ENCODE measurements at places on chromosomes 2 and 18.

DNA sequence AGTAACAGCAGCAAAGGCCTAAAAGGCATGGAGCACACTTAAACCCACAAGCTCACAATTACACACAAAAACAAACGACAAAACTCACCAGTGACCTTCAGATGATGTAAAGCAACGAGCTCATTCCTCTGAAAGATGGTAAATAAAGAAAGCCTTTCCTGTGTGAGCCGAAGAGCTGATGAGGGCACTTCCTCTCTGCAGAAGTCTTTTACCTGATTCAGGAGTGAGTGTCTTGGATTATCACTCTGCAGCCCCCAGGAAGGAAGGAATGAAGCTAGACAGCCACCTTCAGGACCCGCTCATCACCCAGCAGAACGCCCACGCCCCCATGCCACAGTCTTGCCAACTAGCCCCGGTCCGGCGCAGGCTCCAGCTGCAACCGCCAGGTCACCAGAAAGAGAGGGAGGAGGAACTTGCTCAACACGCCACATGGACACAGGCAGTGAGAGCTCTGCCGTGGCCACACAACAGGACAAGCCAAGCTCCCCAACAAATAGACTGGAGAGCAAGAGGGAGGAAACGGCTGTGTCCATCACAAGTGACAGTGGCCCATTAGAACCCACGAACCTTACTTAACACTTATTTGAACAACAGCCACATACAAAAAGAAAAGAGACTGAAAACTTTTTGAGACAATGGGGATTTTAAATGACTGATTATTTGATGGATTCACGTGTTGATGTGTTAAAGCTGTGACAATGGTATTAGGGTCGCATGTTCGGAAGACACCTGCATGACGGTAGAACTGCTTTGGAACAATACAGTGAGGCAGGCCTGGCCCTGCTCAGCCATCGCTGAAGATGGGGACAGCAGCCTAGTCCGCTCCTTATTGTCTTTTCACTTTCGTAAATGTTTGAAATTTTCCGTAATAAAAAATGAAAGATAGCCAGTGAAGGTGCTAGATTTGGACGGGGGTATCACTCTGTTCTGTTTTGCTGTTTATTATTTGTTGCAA is 127.3 kb downstream of the HDAC4 start:
- no peak for ATAC-seq

GRCh38 chr2:212311807-212312404 is 226.7 kb downstream of the ERBB4 start:
- ATAC-seq: no peak

DNA sequence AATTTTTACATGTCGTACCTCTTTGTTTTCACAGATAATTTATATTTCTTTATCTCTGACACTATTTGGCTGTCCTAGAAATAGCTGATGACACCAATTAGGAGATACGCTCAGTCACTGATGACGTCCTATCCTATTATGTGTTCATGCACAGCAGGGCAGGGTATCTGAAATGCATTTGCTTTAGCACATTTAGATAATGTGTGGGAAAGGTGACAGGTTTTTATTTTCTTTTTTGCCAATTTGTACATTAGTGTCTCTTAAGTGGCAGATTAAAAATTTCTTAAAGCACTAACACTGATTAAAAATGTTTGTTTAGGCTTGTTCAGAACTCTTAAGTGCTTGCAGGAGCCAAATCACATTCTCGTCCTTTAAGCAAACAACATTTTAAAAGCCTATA is 39.7 kb downstream of the CDC42EP3 start:
- ATAC-seq: no peak

DNA sequence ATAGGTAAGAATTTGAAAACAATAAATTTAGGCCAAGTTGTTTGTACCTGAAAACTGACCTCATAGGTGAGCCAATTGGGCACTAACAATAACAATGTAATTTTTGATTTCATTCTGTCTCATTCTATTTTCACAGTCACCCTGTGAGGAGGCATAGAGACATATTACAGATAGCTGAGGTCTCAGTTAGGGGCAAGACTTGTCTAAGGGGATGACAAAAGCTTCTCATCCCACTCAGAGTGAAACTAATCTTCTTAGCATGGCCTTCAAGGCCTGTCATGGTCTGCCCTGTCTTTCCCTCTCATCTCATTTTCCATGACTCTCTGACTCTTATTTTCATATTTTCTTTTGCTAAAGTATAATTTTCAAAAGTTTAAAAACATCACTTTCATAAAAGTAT is 562.0 kb upstream of the TNP1 start:
- no peak for ATAC-seq

DNA sequence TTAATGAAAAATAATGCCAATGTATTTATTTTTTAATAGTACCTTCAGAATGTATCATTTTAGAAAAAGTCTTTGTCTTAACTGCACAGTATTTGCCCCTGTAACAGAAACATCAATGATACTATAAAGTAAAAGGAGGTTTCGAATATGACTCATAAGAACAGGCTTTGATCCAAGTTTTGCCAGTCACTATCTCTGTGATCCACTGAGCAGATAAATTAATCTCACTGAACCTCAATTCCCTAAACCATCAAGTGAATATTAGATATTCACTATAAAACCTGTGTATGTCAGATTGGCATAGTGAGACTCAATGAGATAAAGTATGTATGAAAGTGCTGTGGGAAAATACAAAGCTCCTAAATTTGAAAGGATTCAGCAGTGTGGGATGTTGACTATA is 292.1 kb downstream of the EXOC6B start:
- no peak for ATAC-seq

- no peak for ATAC-seq
Measured at GRCh38 chr2:73852020-73852419, 23.3 kb downstream of the STAMBP start.

DNA sequence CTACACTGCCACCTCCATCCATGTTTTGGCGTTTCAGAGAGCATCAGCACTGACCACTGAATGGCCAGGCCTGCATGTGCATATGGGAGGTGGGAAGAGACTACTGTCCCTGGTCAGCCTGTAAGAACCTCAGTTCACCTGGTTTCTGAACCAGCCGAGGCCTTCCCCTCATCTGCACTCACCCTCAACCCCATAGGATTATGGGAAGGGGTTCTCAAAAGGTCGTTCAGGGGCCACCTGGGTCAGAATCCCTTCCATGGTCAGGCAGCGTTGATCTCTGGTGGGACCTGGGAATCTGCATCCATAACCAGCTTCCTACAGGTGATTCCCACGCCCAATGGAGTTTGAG is 36.7 kb downstream of the TET3 start:
- ATAC-seq: no peak

- no peak for ATAC-seq
Measured at GRCh38 chr2:168912466-168912865, 11.4 kb downstream of the G6PC2 start.

DNA sequence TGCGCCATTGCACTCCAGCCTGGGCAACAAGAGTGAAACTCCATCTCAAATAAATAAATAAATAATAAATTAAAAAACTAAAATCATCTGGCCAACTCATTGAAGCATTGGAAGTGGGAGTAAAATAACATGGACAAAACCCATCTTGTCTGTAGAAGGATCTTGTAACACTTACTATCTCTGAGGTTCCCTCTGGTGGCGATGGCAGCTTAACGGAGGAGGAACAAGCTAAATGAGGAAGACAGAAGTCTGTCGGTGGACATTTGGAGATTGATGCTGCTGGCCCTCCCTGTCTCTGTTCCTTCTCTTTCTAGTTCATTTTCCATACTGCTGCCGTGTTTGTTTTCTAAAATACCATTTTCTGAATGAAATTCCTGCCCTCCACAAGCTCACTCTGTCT is 43.4 kb downstream of the ZCCHC2 start:
- no peak for ATAC-seq

- ATAC-seq: no peak
Measured at GRCh38 chr2:11786592-11786991, 40.2 kb downstream of the LPIN1 start.

GRCh38 chr2:63522950-63523349 is 65.3 kb downstream of the WDPCP start:
- ATAC-seq: no peak

DNA sequence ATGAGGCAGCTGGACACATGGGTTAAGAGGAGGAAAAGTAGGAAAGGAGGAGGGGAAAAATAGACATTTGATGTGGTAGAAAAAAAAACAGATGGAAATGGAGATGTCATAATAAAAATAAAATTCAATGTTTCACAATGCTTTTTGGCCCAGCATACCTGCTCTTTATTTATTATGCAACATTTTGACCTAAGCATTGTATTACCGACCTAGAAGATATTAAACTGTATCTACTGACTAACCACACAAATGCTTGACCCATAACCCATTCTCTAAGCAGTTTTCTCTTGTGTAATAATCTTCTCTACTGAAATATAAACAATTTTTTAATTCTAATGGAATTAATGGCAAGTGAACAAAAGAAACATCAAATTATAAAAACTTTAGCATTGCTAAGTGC is 362.3 kb downstream of the FBXO15 start:
- ATAC-seq: no peak

DNA sequence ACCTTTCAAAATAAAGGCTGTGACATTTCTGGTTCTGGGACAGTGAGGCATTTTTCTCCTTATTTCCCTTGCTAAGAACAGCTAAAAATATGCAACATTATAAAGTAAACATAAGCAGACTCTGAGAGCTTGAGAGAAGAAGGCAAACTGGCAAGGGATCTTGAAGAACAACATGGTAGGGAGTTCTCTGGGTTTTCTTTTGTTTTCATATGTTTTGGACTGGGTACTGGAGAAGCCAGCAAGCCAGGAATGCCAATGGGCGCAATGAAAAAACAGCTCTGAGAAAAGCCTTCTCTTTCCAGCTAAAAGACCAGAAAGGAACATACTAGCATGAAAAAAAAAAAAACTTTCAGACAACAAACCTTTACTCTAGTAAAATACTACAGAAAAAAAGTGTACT is 351.4 kb upstream of the HS6ST1 start:
- no peak for ATAC-seq

- no peak for ATAC-seq
Measured at GRCh38 chr2:862731-863466, 87.8 kb upstream of the SNTG2 start.

- ATAC-seq: no peak
Measured at GRCh38 chr2:160145471-160145870, 54.6 kb downstream of the ITGB6 start.

All from gastroesophageal sphincter (tissue), 4 donors.